Activated CD4-positive, alpha-beta T cell treated with anti-CD3 and anti-CD28 coated beads, Interleukin-2, amount 50 U/mL, for 24 hours (primary cell): ENCODE measurements at places on chromosomes 1 and 21.

DNA sequence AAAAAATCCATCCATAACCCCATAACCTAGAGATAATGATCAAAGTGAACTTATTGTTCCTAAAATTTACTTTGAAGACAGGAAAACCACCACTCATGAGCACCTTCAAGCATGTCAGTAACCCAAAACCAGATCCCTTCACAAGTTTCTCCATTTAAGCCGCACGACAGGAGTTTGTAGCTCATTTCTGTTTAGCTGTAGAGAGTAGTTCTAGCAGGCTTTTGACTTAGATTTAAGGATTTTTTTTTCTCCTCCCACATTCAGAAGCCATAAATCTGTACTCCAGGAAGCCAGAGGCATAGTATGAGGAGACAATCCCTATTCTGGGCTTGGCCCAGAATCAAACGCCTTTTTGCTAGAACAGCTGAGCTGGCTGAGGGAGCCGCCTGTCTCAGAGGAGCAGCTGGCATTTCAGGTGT lies 25.6 kb downstream of the TOMM20 start:
- DNase-seq: no peak

DNA sequence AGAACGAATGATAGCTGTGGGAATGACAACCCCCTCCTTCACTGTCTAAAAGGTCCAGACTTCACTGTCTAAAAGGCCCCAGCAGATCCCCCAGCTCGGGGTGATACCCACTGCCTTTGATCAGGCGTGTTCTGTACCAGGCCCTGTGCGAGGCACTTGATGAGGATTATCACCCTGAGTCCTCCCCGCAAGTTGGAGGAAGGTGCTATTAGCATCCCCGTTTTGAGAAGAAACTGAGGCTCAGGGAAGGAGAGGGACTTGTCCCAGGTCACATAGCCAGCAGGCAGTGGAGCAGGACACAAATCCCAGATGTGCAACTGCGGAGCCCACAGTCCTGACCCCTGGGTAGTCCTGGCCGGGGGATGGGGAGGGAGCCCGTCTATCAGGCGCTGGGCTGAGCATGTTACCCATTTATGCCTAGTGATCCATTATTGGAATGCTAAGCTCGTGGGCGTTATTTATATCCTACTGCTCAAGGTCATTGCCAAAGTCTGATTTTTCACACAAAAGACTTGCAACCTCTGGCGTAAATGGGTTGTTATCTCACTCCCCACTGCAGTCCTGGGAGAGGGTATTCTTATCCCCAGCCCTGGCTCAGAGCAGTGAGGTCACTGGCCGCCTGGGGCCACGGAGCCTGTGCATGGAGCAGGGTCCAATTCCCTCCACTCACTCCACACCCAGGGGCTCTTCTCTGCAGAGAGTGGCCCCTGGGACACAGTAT lies 722.2 kb downstream of the MATN1 start:
- DNase-seq: no peak

DNA sequence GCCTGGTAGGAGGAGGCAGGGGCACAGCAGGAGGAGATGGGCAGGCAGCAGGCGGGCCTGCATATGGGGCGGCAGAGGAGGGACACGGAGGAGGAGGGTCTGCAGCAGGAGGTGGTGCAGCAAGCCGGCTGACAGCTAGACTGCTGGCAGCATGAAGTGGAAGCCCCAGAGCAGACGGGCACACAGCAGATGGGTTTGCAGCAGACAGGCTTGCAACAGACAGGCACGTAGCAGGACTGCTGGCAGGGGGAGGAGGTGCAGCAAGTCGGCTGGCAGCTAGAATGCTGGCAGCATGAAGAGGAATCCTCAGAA lies 615 bp downstream of the KRTAP10-5 start:
- no peak for DNase-seq

DNA sequence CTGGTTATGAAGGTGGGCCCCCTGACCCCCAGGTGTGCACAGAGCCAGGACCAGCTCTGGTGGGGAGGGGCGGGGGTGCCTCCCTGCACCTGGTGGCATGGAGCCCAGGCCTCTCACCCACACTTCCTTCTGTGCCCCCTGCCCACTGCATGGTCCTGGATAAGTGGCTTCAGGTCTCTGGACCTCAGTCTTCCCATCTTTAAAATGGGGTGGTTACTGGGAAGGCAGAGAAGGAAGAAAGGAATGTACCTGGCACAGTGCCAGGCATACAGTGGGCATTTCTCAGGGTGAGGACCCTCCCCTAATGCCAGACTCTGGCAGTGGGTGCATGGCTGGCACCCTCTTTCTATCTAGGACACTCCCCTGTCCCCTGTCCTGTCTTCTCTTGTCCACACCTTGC lies 7.5 kb downstream of the CLCNKA start:
- no peak for DNase-seq

- DNase-seq: no peak
Observed at GRCh38 chr1:214466403-214467077, 84.9 kb downstream of the PTPN14 start.

- DNase-seq: peak; percentile 25
Observed at GRCh38 chr1:26122988-26123973, 11.7 kb downstream of the PDIK1L start.

DNA sequence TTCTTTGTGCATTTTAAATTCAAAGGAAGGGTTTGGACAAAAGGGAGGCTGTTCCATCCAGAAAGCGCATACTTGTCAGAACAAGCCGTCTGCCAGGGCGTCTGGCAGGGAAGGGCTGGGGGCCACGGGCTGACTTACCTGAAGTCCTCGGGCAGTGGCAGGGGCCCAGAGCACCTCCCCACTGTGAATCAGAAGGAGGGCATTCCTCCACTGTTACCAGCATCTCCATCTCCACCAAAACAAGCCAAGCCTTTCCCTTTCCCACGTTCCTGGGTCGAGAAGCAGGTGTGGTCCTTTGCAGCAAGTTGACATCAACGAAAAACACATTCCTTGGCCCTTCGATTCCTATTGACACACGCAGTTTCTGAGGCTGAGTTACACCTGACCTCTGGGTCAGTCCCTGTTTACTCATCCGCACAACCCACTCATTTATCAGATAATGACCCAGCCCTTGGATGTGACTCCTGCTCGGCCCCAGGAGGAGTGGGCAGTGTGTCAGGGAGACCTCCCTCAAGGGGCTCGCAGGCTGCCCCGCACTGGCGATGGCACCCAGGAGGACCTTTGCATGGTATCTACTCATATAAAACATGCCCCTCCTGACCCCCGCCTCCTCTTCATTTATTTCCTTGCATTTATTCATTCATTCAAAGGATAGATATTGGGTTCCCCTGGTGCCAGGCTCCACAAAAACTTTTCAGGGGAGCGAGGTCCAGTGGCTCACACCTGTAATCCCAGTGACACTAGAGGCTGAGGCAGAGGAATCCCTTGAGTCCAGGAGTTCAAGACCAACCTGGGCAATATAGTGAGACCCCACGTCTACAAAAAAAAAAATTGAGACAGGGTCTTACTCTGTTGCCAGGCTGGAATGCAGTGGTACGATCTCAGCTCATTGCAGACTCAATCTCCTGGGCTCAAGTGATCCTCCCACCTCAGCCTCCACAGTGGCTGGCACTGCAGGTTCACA lies 60.2 kb downstream of the TOMM20 start:
- DNase-seq: no peak

- no peak for DNase-seq
Observed at GRCh38 chr1:239427712-239428111, 41.3 kb downstream of the CHRM3 start.
